HS-5 (cell line): ENCODE measurements at places on chromosomes 1 and 21.

- DNase-seq, result no peak
These were observed 3.3 kb downstream of the GBP4 start for GRCh38 chr1:89195476-89195875.

DNA sequence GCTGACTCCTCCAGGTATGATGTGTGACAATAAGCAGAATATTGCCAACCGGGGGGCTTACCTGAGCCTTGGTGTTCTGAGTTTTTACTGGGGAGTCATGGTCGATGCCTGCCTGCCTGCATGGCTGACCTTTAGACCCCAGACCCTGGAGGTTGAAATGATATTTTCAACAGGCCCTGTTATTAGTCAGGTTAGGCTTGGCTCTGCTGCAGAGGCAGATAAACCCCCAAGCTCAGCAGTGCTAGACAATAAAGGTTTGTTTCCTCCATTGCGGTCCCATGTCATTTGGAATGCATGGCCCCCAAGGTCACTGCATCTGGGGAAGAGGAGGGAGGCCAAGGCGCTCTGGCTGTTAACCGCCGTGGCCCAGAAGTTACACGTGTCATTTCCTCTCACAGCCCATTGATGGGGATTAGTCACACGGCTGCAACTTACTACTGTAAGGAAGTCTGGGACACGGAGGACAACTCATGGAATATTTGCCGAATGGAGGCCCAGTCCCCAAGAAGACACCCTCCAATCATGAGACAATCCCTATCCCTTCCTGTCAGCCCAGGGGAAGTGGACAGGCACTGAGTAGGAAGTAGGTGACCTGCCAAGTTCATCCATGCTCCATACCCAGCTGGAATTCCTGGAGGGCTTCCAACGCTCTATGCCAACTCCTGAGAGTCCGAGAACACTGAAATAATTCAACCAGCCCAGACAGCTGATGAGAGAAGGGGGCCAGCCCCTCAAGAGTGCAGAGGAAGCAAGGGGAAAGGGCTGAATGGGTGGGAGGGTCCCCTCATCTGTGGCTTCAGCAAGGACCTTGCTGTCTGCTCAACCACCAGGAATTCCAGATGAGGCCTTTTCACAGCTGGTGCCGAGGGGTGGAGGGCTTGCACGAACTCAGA lies 97.3 kb downstream of the TAS1R2 start:
- no peak for DNase-seq

DNA sequence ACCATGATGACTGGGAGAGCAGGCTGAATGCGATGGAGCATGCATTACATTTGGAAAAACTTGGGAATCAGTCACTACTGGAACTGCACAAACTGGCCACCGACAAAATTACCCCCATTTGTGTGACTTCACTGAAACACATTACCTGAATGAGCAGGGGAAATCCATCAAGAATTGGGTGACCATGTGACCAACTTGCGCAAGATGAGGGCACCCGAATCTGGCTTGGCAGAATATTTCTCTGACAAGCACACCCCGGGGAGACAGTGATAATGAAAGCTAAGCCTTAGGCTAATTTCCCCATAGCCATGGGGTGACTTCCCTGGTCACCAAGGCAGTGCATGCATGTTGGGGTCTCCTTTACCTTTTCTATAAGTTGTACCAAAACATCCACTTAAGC lies 9.1 kb downstream of the SNIP1 start:
- no peak for DNase-seq

- no peak for DNase-seq
These were observed 15.8 kb downstream of the PRXL2B start for GRCh38 chr1:2602311-2602835.

- no peak for DNase-seq
These were observed 41.6 kb upstream of the LRRC3 start for GRCh38 chr21:44413566-44414290.

DNA sequence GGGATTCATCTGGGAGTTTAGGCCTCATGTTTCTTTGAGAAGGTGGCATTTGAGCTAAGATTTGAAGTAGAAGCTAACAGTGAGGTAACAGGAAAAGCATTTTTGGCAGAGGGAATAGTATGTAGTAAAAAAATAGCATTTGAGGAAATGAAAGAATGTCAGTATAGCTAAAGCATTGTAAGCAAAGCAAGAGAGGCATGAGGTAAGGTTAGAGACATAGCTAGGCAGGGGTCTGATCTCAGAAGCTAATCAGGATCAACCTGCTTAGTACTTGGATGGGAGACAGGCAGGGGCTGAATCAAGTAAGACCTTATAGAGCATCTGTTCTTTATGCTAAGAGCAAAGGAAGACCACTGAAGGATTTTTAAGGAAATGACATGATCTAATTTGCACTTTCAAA lies 4.0 kb downstream of the POLR3C start:
- no peak for DNase-seq

GRCh38 chr21:38938343-38938742 lies 132.6 kb downstream of the ETS2 start:
- DNase-seq, result no peak

DNA sequence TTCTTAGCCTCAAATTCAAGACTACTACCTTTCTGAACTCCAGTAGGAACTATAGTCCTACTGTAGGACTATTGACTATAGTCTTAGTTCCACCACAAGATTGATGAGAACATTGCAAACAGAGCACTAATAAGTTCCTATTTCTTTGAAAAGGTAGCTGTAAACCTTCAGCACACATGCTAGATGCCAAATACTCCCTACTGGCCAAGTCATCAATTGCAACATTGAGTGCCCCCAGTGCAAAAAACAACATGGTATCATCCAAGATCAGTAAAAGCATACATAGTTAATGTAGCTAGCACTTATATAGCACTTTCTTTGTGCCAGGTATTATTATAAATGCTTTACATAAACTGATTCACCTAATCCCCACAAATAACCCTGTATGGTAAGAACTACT lies 99.8 kb downstream of the MRPL39 start:
- no peak for DNase-seq

DNA sequence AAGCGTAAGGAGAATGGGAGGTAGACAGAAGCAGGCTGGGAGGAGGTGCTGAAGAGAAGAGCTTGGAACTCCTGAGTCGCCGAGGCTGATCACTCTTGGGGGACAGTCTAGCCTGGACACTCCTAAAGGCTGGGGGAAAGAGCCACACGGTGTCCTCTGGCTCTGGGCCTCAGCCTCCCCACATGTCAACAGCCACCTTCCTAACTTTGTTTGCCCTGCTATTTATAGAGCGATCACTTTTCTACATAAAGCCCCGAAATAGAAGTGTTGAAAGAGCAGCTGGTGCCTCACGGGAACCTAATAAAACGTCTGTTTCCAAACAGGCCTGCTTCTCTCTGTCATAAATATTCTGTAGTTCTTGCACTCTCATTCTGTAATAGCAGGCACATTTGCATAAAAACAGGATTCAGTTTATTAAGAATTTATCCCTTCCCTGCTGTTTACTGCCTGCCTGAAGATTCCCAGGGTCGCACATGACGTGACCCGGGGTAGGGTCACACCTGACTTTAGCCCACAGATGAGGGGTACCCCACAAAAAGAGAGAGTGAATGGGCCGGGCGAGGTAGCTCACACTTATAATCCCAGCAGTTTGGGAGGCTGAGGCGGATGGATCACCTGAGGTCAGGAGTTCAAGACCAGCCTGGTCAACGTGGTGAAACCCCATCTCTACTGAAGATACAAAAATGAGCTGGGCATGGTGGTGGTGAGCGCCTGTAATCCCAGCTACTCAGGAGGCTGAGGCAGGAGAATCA lies 212.5 kb downstream of the TOMM20 start:
- DNase-seq, result no peak

GRCh38 chr1:211637066-211637465 lies 38.4 kb downstream of the NEK2 start:
- DNase-seq, result no peak

DNA sequence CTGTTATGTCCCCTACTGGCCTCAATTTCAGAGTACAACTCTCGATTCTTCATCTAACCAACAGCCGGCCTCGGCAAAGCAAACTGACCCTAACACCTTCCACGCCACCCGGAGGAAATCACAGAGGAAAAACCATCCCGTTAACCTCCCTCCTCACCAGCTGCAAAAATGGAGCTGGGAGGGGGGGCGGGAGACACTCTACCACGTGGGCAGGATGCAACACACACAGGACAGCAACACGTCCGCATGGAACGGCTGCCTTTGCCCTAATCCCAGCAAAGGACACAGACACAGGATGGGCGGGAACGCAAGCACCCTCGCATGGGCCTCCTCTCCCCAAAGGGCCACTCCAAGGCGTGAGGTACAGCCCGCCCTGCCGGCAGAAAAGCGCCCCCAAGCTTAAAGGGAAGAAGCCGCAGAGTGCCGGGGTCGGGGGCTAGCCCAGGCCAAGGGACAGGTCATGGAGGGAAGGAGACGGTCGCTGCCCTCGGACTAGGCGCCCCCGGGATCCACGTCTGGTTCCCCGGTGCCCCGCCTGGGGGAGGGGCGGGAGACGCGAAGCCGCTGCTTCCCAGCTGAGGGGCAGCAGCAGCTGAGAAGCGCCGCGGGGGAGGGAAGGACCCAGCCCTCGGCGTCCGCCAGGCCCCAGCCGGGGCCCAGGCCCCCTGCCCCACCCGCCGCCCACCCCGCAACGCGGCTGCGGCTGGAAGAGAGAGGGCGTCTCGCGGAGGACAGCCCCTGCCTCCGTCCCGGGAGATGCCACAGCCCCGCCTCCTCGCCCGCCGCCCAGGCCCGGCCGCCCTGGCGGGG lies 590 bp downstream of the FOXJ3 start:
- peak; percentile 35 for DNase-seq

GRCh38 chr1:224432672-224433040 lies 1.9 kb downstream of the WDR26 start:
- DNase-seq, result no peak

DNA sequence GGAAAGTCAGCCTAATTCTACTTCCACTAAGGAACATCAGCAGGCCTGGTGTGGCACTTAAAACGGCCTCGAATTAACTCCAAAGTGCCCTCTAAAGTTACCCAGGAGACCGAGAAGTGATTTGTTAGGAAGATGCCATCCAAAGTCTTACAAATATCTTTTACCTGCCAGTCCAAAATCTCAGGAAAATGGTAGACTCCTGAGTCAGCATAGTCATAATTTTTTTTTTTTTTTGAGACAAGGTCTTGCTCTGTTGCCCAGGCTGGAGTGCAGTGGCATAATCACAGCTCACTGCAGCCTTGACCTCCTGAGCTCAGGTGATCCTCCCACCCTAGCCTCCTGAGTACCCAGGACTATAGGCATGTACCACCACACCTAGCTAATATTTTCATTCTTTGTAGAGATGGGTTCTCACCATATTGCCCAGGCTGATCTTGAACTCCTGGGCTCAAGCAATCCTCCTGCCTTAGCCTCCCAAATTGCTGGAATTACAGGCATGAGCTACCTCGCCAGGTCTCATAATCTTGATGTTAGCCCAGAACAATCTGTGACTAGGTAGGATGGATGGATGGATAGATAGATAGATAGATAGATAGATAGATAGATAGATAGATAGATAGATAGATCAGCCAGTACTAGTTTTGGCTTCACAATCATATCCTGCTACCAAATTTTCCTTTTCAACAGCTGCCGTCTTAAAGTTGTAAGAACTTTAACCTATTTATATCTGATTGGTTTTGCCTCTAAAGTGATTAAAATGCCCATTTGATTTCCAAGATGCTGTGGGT lies 25.3 kb upstream of the PPP2R5A start:
- DNase-seq, result no peak

- no peak for DNase-seq
These were observed 501.4 kb downstream of the TTLL7 start for GRCh38 chr1:83497563-83497962.
